Smooth muscle cell of the umbilical artery (primary cell): ENCODE measurements at places on chromosomes 16 and 17. TPM values are rescaled to one million over a fixed set of nuclear protein-coding genes. Genes with fewer than 3 reads are reported as not detected.

Gene TMEM92
- total RNA-seq, result 0.09 TPM in 1 of 2 replicates, not detected in the other

Gene SHBG
- total RNA-seq, result 0.37 TPM in 1 of 2 replicates, not detected in the other

Gene KCNJ2
- 0.59 and 0.92 TPM in 2 replicates for total RNA-seq

Gene UNC13D
- 0.83 and 2.4 TPM in 2 replicates for total RNA-seq

Gene PPP1R27
- total RNA-seq, result 0.09 TPM in 1 of 2 replicates, not detected in the other

Gene FOXF1
- 4.8 and 6.4 TPM in 2 replicates for total RNA-seq

Gene TVP23A
- total RNA-seq, result not detected in 2 replicates
